ENCODE measurements at places on chromosomes 2 and 18.

GRCh38 chr2:168194784-168195522, 52.4 kb downstream of the STK39 start:
- DNase-seq = no peak

DNA sequence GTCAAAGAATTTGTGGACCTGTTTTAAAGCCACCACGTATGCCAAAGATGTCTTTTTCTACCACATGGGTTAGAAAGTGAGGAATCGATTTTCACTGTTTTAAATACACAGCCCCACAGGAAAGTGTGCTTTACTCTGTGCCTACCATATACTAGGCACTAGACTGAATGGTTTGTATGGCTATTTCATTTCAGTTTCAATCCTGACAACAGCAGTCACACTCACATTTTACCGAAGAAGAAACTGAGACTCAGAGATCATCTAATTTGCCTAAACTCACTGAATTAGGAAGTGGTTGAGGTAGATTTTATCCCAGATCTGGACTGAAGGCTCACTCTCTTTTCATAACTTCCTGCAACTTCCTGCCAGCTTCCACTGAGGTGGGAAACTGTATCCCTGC, 176.4 kb downstream of the ALK start:
- no peak for DNase-seq

- DNase-seq = no peak
These were observed 59.0 kb downstream of the RASGRP3 start for GRCh38 chr2:33535421-33535820.

- no peak for DNase-seq
These were observed 59.6 kb downstream of the MEX3C start for GRCh38 chr18:51137891-51138290.

GRCh38 chr2:108968619-108969018, 20.4 kb downstream of the EDAR start:
- DNase-seq = no peak
